ENCODE measurements at places on chromosomes 3 and 15.

GRCh38 chr3:66224220-66224619 lies 3.4 kb downstream of the SLC25A26 start:
- no peak for DNase-seq

GRCh38 chr15:29101491-29101890 lies 168.1 kb downstream of the NSMCE3 start:
- no peak for DNase-seq

DNA sequence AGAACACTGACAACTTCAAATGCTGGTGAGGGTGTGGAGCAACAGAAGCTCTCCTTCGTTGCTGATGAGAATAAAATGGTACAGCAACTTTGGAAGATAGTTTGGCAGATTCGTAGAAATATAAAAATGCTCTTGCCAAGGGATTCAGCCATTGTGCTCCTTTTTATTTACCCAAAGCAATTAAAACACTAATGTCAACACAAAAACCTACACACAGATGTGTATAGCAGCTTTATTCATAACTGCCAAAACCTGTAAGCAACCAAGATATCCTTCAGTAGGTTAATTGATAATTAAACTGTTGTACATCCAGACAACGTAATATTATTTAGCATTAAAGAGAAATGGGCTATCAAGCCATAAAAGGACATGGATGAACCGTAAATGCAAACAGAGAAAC lies 37.8 kb upstream of the LSAMP start:
- no peak for DNase-seq

DNA sequence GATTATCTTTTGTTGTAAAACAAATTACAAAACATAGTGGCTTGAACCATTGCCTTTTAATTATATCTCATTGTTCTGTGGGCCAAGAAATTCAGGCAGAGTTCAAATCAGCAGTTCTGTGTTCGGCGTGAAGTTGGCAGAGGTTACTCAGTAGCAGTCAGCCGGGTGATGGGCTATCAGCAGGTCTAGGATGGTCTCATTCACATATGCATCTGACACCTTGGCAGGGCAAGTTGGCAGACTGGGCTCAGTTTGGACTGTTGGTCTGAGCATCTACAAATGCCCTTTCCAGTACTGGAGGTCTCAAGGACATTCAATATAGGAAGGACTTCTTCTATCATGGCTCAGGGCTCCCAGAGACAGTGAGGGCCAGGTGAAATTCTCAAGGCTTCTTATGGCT lies 51.2 kb upstream of the ITGA11 start:
- DNase-seq = no peak

- DNase-seq = no peak
Observed at GRCh38 chr15:96700555-96700954, 370.1 kb downstream of the NR2F2 start.

- DNase-seq = no peak
Observed at GRCh38 chr3:18670759-18671158, 245.6 kb upstream of the SATB1 start.

DNA sequence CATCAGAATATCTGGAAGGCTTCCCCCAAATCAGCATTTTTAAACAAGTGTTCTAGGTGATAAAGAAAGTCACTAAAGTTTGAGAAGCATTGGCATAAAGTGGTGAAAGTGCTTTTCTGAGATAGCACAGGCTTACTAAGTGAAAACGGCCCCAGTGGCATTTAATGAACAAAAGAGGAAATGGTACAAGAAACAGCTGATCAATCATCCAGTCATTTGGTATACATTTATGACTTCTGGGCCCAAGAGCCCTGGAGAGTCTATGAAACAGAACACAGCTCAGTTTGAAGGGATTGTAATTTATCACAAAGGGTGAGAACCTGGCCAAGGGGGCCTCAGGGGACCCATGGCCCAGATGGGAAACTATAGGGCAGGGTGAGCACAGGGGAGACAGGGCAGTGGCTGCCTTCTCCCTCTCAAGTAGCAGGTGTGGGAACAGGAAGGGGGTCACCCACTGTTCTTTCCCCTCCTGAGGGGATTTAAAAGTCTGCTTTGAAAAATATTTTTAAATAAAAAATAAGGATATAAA lies 265.5 kb upstream of the ROPN1 start:
- no peak for DNase-seq

DNA sequence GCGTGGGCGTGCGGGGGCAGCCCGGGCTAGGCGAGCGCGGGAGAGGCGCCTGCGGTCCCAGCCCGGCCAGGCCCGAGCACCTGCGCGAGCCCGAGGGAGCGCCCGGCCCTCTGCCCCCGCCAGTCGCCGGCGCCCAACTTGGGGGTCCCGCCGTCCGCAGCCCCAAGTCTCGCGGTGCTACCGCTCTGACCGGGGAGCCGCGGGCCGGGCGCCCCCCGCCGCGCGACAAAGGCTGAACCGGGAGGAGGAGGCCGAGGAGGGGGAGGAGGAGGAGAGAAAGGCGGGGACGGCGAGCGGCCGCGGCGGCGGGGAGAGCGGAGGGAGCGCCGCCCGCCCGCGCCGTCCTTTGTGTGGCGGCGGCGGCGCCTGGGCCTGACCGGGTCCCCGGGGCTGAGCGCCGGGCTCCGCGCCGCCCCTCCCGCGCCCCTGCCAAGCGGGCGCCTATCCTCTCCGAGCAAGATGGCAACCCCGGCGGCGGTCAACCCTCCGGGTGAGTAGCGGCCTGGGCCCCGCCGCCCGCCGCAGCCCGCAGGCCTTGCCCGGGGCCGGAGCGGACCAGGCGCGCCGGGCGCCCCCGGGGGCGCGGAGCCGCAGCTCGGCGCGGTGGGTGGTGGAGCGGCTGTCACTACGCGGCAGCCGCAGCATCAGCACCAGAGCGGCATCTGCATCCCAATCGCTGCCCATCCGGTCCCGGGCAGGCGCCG lies at the start of gene ARNT2:
Gene ARNT2 (plus strand): TSS at position 326 of the 704 bp plus-strand sequence. CDS start 134 bp downstream, at position 460.
- no peak for DNase-seq

DNA sequence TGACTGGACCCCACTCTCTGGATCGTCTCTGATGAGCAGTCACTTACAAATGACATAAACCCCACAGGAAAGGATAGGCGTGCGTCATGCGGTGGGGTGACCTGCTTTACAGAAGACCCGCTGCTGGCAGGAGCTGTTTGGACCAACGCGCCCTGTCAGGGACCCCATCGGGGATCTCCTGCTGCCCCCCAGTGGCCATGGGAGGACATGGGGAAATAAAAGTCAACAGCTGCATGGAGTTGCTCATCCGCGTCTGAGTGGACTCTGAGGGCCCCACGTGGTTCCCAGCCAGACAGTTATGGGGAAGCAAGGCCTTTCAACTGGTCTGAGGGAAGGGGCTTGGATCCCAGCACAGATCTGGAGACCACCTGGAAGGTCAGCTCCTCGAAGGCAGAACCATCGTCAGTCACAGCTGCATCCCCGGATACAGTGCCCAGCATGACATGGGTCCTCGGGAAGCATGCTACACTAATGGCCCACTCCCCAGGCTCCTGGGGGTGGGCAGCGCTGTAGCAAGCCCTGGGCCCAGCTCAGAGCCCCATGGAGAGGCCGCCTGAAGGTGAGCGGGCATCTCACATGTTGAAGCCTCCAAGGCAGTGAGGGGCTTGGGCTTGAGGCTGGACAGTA lies 32.1 kb downstream of the PTH1R start:
- DNase-seq = peak; percentile 54

DNA sequence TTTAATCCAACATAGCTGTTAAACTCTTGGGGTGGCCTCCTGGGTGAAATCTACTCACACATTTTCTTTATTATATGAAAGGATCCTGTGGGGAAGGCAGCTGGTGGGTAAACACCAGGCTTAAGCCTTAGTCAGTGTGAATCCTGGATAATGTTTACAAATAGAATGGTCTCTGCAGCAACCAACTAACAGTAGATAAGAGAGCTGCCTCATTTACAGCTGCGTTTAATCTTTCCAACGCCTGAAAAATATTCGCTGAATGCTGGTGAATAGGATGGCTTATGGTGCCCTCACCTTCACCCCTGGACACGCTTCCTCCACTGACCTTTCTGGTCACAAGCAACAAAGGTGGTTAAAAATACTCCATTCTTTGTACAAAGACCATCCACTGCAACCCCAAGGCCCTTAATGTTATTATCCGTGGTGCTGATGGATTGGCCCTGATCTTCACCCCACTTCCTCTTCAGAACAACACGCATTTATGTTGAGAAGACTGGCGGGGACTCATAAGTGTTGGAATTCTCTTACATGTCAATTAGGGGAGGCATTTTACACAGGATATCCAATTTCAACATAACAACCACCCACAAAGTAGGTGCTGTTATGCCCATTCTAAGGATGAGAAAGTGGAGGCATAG lies 120.0 kb upstream of the FRMD4B start:
- no peak for DNase-seq

DNA sequence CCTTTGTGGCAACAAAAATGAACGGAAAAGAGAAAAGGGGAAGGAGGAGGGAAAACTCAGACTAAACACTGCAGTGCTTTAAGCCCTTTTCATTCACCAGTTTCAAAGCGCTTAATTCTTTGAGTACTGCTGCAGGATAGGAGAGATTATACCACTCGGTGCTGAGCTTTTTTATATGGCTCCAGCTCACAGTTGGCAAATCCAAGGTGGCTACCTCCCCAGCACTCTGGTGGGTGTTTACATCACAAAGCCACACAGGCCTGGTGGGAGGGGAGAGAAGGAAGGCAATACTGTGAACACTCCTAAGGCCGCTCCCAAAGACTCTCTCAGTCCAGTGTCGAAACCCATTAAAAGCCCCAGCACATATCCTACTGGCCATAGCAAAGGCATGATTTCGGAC lies 191.4 kb downstream of the STT3B start:
- no peak for DNase-seq

DNA sequence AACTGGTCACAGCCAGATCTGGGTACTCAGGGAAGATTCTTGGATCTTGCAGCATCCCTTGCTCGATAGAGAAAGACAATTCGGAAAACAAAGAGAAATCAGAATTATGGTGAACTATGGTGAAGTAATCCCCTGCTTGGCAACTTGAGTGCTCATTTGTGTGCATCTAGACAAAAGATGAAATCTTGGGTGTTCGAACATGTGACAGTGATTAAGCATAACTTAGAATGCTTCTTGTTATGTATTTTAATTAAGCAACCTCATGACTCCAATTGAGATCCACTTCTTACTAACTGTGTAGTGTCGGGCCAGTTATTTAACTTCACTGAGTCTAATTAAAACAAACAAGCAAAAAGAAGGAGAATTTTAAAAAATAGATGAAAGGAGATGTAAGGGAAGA lies 56.5 kb downstream of the ZNF385D start:
- DNase-seq = no peak

DNA sequence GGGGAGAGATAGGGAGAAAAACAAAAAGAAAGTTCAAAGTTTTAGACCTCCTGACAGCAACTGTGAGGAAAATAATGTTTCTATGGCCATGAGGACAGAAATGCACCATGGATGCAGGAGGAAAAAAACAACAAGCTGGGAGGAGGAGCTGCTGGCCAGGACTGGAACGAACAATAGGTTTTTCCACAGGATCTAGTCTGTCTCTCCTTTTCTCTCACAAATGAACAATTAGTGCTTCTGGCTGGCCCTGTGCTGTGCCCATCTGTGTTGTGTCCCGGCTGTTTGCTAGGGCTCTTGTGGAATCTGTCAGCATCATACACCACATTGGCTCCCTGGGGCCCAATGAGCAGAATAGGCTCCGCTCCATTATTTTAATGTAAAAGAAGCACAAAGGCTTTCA lies 15.2 kb downstream of the GK5 start:
- no peak for DNase-seq

DNA sequence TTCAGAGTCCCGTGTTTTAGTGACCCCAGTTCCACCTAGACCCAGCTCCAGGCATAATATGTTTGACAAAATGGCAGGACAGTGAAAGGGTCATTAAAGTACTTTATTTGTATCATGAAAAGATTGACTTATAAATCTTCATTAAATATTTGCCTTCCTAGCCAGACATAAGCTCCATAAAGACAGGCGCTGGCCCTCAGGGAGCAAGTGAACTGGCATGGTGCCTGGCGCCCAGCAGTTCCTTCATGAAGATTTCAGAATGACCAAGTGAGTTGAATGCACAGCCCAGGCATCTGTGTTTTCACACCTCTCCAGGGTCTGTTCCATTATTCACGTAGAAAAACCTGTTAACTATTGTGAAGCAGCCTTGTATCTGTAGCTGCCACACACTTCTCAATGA lies 166.2 kb downstream of the GAP43 start:
- DNase-seq = no peak

- DNase-seq = no peak
Observed at GRCh38 chr3:38608086-38608775, 41.3 kb downstream of the SCN5A start.

- DNase-seq = no peak
Observed at GRCh38 chr15:69096626-69097025, 63.8 kb upstream of the GLCE start.

DNA sequence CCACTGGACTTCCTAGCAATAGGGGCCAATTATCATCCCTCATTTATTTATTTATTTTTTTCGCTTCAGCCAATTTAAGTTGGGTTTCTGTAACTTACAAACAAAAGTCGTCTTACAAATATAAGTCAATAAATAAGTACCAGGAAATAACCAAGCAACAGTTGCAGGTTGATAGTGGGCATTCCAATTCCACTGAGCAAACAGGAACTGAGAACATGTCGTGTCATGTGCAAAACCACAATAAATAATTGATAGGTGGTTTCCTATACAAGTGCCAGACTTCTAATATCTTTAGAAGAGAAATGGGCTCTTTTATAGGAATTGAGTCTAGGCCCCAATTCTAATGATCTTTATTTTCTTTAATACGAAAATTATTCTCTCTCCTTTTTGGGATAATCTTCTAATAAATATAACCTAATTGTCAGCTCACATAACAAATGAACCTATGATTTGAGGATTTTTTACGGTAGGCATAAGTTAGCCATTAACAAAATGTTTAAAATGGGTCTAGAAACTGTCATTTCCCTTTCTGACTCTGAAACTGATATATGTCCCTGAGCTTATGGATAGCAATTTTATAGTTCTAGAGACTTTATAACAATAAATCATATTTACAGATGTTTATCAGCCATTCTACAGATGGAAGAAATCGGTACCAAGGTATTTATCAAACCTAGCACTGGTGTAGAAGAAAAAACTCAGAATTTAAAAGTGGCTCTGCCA lies 571.8 kb downstream of the FOXP1 start:
- no peak for DNase-seq

DNA sequence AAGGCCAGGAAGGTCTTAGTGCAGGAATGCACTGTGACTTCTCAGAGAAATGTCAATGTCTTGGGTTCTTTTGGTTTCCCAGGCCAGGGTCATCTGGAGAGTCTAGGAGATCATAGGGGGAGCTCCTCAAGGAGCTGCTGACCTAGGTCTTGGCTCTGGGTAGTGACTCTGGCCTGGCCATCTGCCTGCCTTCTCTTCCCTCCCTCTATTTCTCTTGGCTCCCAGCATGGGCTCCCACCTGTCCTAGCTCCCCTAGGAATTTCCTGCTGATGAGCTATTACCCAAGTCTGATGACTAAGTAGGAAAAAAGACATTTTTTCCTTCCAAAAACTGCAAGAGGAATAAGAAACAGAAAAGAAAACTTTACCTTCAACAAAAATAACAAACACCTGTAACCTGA lies 57.4 kb downstream of the BSN start:
- DNase-seq = no peak
